NCI-H1048 (cell line): ENCODE measurements at places on chromosomes 2 and 18.

DNA sequence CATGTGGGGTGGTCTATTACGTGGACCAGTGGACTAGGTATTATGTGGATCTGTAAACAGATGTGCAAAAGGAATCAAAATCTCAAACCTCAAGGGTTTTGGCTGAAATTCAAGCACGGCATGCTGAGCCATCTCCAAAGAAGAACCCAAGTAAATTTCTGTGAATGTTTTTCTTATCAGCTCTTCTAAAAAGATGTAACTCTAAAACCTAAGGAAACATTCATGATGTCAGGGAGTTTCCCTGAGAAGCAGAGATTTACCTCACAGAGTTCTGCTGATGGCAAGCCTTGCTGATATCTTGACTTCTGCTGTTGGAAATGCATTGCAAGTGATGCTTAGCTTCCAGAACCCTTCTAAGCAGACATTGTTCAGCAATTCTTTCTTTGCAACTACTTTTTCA is 21.6 kb downstream of the DSG4 start:
- DNase-seq = no peak

DNA sequence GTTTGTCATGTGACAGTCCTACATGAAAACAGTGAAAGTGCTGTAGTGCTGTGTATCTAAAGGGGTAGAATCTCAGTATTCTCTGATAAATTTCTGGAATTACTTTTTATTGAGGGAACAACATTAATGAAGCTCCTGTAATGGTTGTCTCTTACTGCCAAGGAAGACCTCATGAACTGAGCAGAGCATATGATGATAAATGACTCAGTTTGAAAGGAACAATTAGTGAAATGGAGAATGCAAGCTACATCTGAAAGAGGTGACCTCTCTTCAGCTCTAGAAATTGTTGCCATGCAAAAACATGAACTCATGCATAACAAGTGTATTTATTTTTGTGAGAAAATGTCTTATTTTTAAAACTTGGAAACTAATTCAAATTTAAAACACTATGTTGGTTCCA is 93.6 kb downstream of the SCN9A start:
- no peak for DNase-seq

DNA sequence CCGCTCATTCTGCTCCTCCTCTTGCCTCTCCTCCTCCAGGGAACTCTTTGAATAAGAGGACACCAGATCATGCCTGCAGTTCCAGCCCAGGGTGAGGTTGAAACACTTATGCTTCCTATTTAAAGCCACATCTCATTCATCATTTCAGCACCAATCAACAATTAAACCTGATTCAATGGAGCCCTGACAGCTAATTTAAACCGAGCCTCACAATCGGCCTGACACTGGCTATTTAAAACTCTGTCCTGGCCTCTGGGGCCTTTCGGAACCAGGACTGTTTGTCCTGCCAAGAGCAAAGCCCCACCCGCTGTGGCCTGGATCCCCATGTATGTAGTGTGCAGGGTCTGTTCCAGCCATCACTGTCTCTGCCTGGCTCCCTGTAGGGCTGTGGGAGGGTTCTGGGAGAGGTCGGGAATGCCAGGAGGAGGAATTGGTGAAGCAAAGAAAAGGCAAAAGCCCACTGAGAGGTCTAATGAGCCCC is 97.4 kb downstream of the MCFD2 start:
- no peak for DNase-seq

DNA sequence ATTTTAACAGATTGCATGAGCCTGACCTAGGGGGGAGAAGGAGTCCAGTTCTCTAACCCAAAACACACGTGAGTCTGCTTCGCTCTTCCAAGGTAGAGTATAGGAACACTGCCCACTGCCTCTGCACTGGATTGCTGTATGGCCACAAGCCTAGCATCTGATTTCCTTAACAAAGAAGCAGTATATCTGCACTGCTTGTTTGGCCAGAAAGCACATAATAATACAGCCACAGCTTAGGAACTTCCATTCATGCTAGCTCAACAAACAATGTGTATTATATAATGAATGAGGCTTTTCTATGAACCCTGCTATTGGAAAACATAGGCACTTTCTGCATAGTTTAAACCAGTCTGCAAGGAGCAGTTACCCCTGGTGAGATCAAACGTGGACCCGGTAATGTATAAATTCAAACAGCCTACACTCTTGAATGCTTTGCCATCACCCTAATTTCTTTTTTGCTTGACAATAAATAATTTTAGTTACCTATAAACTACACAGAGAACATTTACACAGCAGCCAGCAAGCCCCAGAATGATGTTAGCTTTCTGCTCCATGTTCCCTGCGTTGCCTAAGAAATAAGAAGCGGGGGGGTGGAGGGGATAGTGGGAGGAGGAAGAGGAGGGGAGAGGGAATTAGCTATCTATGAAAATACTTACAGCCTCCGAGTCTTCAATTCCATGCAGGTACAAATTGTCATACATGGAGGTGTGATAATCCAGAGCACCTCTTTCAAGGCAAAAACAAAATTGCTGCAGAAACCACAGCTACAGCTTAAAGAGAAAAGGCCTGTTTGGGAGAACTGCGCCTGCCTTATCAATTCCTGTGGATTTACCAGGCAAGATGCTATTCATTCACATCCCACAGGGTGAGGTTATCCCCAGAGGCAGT is 125.6 kb downstream of the CACNB4 start:
- DNase-seq = no peak

- no peak for DNase-seq
Measured at GRCh38 chr2:143085125-143085784, 44.0 kb upstream of the ARHGAP15 start.

- no peak for DNase-seq
Measured at GRCh38 chr2:60844105-60844504, 37.3 kb upstream of the REL start.

DNA sequence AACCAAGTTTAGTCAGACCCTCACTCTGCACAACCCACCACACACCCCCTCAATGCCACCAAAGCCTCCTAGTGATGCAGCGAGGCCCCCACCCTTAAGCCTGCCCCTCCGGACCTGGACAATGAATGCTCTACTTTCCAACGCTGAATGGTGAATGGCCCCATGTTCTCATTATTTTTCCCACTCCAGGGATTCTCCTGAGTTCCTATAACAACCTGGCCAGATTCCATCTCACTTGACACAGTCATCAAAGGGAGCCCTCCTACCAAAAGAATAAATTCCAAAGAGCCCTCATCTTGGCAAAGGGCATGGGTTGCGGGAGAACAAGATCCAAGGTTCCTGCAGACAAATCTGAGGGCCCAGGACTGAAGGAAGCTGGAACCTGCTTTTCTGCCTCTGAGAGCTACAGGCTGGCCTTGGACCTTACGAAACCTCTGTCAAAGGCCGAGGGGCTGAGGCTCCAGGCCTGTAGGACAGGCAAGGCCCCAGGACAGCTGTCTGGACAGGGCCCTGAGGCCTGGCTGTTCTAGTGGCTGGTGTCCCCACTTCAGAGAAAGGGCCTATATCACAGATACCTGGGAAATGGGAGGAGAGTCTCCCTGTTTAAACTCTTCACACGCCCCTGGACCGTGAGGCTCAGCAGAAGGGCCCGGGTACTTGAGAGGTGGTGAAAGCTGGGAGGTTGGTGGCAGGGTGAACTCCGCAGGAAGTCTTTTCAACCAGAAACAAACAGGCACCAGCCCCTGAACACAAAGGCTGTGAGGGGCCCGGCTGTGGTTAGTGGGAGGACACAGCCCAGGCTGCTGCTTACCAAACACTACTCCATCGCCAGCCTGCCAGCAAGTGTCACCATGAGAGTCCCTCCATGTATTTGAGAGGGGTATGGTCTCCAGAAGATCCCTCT is 27.3 kb downstream of the SFXN5 start:
- DNase-seq = no peak

DNA sequence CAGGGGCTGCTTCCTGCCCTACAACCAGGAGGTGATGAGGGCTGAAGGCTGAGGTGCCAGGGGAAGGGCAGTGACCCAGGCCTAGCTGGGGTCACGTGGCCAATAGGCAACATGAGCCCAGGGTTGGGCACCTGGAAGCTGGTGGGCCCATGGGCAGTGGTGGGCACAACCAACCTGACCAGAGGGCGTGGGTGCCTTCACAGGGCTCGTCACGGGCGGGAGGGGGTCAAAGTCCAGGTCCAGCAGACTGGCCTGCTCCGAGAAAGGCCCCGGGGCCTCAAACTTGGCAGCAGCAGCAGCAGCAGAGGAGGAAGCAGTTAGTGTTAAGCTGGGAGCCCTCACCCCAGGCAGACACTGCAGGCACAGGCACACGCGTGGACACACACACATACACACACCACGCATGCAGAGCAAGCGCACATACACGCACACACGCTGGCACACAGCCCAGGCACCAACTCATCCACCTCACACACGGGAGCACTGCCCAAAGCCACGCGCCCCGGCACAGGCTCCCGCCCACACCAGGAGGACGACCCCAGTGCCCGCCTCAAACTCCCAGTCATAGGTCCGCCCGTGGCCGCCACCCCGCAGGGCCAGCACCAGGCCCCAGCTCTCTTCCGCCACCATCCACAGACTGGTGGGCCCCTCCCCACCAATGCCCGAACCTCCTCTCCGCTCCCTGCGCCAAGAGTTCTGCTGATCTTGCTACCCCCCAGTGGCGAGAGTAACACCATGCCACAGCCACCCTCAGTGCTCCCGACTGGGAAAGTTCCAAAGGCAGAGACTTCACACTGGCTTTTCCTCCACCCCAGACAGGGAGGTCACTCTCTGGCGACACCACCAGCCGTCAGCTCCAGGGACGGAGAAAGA is 53.0 kb downstream of the BIN1 start:
- no peak for DNase-seq

DNA sequence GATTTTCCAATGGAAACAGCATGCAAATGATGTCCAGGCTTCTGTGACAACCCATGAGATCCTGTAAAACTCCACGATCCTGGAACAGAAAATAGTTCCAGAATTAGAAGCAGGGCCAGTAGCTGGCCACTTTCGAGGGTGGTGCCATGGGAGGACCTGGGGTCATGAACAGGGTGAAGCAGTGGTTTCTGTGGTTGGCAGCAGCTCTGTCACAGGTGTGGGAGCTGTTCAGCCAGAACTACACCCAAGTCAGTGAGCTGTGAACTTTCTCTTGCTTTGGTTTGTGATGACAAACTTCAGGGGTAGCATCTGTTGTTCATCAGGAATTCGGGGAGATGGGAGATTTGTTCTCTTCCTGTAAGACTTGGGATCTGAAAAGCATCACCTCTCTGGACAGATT is 314.4 kb upstream of the NT5C1B start:
- DNase-seq = no peak

GRCh38 chr18:49013961-49014604 is 63.3 kb upstream of the SMAD7 start:
- no peak for DNase-seq

DNA sequence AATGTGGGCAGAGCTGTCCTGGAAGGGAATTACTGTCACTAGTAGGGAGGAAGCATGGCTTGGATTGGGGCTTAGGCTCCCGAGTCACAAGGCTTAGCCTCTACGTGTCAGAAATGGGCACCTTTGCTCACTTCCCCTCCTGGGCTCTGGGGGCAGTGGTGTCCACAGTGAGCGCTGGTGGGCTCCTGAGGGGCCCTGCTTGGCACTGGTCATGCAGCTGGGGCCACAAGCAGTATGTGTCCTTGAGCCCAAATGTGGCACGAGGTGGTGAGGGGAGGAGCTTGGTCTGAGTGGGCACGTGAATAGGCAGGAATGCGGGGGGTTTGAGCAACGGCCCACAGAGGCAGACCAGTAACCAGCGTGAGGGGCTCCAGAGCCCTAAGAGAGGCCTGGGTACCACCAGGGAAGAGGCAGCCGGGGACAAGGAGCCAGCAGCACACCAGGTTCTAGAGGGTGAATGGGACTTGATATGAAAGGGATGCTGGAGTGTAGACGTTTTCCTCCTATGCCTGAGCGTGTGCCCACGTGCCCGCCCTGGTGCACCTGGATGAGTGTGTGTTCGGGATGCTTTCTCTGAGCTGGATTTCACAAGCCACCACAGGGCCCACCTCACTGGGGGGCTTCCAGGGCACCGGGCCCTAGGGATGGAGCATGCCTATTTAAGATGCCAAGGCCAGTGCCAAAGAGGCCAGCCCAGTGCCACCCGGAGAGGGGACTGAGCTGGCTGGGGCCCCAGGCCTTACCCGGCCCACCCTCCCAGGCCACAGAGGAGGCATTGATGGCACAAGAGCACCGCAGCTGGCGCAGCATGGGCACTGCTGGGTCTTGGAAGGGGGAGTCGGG is 22.8 kb upstream of the PTMA start:
- DNase-seq = no peak

DNA sequence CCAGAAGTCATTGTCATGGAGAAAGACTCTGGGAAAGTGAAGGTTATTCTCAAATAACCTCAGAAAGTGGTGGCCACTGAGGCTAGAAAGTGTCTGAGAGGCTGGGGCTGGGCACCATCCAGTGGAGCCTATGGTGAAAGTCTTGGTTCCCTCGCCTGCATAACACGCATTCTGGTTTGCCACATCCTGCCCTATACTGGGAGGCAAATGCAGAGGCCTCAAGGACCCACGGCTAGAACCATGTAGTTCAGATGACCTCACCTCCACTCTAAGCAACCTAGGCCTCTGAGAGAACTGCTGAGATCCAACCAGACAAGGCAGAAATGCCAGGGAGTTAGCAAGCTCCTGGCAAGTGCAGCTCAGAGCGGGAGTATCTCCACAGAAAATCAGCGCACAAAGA is 5.1 kb downstream of the ITGB6 start:
- DNase-seq = no peak

GRCh38 chr2:5125017-5125730 is 567.0 kb upstream of the SOX11 start:
- DNase-seq = no peak

GRCh38 chr2:120134263-120134662 is 88.9 kb downstream of the TMEM185B start:
- no peak for DNase-seq

GRCh38 chr18:6606411-6607085 is 123.0 kb upstream of the ARHGAP28 start:
- DNase-seq = no peak

GRCh38 chr2:27016801-27017325 is 15.9 kb upstream of the TMEM214 start:
- peak; percentile 3 for DNase-seq

DNA sequence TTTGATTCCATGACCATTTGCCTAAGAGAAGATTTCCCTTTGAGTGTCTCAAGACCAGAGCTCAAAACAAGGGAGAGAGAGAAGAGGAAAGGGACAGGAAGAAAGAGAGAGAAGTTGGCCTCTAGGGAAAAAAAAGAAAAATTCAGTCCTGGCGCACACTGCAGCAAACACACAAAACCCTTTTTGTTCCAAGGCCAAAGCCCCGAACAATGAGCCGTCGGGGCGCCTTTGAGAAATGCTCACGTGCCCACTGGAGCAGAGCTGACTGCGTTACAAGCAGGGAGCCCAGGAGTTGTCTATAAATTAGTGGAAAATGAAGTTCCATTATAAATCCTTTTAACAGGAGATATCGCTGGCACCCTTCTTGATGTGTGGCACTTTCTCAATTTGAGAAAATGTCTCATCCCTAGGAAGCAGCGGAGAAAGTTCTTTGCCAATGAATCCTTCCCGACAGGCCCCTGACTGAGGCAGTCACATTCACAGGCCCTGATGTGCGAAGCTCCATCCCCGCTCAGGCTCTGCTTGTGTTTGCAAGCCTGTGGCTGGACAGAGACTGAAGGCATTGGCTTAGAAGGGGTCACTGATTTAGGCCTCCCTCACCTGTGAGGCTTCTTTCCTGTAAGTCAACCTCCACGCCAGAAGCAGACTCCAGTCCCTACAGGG is 32.1 kb upstream of the NCKAP5 start:
- no peak for DNase-seq

GRCh38 chr2:26542676-26543505 is 65.0 kb upstream of the OTOF start:
- DNase-seq = no peak
